ENCODE measurements at places on chromosomes 13 and 19.
A peak's percentile ranks its signal among the peaks of the same experiment; 100 is the strongest.

GRCh38 chr19:609004-609346, 19.3 kb downstream of the HCN2 start:
- DNase-seq: no peak

GRCh38 chr13:43473437-43473836, 313.3 kb downstream of the ENOX1 start:
- DNase-seq: no peak

DNA sequence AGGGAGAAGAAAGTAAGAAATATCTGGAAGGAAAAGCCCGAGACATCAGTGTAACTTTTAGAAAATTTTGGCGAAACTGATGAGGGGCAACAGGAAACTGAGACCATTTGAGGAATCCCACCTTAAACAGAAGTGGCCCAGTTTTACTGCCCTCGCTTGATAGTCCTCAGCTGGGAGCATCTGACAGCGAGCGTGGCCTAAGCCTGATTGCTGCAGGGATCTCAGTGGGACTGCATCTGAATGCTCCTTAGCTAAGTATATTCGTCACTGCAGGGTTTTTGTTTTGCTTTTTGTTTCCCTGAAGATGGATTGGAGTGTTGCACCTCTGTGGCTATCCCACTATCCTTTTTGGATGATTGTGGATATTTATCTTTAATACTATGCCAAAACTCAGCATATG, 262.7 kb upstream of the KLHL1 start:
- no peak for DNase-seq

DNA sequence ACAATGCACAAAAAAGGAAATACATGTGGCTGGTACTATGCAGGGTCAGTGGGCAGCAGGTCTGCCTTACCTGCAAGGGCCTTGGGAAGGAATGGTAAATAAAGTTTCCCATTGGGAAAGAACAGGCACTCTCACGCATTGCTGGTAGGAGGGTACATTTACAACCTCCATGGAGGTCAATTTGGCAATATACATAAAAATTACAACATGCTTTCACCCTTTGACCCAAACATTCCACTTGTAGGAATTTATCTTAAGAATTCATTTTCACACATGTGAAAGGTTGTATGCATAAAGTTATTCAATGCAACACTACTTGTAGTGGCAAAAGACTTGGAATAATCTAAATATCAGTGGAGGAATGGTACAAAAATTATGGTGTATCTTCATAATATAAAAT, 216.4 kb downstream of the DLEU7 start:
- DNase-seq: no peak

DNA sequence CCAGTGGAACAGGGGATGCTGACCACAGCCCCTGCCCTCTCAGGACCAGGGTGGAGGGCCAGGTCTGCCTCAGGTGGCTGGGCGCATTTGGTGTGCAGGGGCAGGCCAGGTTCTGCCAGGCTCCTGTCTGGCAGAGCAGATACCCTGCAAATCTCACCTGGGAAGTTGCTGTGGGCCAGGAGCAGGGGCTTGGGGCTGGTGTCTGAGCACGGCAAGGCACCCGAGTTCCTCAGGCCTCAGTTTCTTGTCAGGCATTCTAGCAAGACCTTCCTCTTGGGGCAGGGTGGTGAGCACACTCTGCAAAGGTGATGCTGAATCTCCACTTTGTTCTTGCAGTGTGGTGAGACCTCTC, 1.1 kb downstream of the CRTC1 start:
- DNase-seq: no peak

- peak; percentile 81 for DNase-seq
Observed at GRCh38 chr19:35959040-35959967, 23.1 kb downstream of the LRFN3 start.

- no peak for DNase-seq
Observed at GRCh38 chr13:100872761-100873160, 198.2 kb upstream of the TMTC4 start.

GRCh38 chr19:35318679-35319448, 10.1 kb upstream of the CD22 start:
- peak; percentile 26 for DNase-seq

DNA sequence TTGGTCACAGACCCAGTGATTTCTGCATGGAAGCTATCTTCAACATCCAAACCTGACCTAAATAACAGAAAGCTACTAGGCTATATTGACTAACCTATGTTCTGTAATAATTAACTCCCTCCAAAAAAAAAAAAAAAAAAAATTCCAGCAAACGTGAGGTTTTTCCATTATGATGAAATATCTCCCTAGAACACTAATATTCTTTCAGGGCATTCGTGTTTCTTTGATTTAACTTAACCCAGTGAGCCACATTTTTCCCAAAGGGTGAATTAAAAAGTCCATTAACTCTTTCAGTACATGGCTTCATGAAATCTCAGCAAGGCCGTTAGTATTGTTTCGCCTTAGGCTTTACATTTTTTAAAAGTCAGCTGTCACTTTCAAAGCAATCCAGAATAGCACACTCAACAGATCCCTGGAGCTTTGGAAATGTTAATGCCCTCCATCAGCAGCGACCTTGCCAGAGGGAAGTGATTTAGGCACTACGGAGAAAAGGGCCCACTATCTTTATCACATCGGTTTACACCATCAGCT, 175.8 kb downstream of the DCT start:
- DNase-seq: no peak

DNA sequence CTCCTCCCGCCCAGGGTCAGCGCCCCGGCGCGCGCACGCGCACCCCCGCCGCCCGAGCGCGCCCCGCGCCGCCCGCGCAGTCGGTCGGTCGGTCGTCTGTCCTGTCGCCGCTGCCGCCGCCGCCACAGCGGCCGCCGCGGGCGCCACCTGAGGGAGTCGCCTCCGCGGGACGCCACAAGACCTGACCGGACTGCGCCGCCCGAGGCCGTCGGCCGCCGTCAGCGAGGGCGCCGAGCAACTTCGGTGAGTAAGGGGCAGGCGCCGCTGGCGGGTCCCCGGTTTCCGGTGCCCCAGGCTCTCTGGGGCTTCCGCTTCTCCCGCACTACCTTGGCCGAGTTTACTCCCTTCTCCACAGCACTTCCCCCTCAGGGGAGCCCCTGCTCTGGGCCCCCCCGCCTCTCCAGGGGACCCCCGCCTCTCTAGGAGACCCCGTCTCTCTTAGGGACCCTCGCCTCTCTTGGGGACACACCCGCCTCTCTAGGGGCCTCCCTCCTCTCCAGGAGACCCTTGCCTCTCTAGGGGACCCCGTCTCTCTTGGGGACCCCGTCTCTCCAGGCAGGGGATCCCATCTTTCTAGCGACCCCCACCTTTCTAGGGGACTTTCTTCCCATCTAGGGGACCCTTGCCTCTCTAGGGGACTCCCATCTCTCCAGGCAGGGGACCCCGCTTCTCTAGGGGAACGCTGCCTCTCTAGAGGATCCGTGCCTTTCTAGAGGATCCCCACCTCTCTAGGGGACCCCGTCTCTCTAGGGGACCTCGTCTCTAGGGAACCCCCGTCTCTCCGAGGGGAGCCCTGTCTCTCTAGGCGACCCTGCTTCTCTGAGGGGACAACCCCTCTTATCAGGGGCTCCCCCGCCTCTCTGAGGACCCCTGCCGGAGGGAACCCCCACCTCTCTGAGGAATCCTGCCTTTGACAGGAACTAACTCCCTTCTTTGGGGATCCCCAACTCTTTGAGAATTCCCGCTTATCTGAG, 19.3 kb upstream of the GATAD2A start:
- DNase-seq: peak; percentile 74

DNA sequence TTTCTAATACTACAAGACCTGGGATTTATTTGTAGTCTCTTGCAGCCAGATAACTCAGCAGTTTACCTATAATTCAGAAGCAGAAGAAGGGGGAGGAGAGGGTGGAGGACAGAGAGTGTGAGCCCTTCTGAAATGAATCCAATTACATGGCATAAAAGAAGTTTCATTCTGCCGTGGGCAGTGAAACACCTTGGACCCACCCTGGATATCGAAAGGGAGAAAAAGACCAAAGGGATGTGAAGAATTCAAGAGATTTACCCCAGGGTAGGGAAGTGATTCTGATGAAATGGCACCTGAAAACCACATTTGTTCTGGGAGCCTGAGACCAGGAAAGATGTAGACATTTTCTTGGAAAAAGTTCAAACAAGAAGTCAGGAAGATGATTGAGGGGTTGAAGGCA, 140.9 kb downstream of the NDFIP2 start:
- no peak for DNase-seq

- no peak for DNase-seq
Observed at GRCh38 chr19:56269348-56269747, 3.2 kb upstream of the EDDM13 start.

DNA sequence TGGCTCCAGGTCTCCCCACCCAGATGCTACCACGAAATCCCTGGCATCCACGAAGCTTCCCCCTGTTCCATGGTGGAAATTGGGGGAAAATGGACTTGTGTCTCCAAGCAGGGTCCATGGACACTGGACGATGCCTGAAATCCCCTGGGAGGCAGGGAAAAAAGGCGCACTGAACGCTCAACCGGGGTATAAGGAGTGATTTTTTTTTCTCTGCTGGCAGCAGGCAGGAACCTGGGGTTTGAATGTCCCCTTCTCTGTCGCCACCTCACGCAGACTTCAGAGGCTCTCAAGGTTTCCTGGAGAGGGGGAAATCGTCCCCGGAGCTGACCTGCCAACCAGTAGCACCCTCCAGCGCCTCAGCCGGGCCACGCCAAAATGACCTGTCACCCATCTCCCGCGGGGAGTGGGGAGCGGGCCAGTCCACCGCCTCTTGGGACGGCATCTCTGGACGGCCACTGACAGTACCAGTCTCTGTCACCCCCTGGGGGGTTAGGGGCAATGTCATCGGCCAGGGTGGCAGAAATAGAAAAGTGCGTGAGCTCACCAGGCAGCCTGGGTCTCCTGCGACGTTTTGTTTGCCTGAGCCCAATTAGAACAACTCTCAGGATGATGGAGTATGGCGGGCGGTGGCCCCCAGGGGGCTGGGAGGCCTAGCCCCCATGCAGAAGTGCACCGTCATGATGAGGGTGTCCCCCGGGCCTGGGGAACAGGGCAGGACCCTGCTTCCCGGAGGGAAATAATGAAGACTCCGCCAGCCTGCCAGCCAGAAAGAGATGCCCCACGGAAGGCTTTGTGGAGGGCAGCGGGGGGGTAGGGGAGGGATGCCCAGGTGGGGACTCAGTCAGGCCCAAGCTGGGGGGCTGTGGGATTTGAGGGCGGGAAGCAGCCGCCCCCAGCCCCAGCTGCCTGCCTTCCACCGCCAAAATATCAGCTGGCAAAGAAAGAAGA, 2.6 kb downstream of the PTPRS start:
- DNase-seq: no peak

DNA sequence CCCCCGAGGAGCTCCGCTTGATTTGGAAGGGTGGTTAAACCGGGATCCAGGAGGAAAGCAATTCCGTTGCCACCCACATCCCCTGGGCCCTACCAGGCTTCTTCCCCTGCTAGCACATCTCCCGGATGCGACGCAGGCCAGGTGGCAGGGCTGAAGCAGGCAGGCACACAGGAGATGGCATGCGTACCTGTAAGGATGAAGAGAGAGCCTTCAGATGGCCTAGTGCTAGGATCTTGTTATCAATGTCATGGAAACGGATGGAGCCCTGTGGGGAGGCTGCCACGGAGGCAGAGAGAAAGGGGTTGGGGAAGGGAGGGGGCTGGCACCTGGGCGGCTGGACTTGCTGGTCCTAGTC, 8.5 kb upstream of the SOX1 start:
- DNase-seq: no peak

- peak; percentile 37 for DNase-seq
Observed at GRCh38 chr19:15288146-15288963, 44.0 kb downstream of the BRD4 start.

- no peak for DNase-seq
Observed at GRCh38 chr13:21759463-21759862, 88.6 kb downstream of the FGF9 start.

- DNase-seq: no peak
Observed at GRCh38 chr19:13100841-13101589, 1.6 kb downstream of the LYL1 start.

GRCh38 chr19:18503971-18504885, 17.6 kb downstream of the ELL start:
- DNase-seq: no peak

DNA sequence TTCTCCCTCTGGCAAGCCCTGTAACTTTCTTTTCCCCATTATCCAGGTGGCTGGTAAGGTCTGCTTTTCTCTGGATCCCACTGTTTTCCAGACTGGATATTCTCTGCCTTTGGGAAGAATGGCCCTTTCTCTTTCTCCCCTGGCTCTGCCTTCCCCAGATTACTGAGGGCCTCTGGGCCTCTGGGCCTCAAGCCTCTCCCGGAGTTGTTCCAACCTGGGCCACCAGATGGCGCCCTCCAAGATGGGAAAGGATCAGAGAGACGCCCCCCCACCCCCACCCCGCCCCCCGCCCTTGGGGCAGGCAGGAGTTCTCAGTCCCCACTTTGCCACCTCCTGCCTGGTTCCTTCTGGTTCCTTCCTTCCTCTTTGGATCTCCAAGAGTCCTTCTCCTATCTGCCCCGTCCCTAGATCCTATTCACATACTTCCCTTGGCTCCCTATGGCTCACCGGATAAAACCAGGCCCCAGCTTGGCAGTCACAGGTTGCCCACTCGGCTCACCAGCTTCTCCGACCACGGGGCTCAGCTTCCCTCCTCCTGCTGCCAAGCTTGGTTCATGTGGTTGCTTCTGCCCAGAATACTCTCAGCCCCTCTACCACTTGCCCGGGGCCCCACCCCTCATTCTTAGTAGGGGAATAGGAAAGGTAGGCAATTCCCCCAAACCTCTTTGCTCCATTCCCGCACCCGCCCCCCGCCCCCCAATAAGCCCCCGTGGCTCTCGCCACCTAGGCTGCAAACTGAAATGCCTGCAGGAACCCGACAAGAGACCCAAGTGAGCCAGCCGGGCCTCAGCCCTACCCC, 13.1 kb downstream of the EPS8L1 start:
- DNase-seq: peak; percentile 85

GRCh38 chr13:30884543-30884942, 21.5 kb upstream of the MEDAG start:
- DNase-seq: no peak

- DNase-seq: no peak
Observed at GRCh38 chr19:19775891-19776205, 42.9 kb upstream of the ZNF14 start.

- DNase-seq: peak; percentile 71
Observed at GRCh38 chr19:56105090-56105701, 15.9 kb downstream of the ZNF787 start.

GRCh38 chr13:39263033-39263432, 224.8 kb downstream of the NHLRC3 start:
- peak; percentile 49 for DNase-seq

DNA sequence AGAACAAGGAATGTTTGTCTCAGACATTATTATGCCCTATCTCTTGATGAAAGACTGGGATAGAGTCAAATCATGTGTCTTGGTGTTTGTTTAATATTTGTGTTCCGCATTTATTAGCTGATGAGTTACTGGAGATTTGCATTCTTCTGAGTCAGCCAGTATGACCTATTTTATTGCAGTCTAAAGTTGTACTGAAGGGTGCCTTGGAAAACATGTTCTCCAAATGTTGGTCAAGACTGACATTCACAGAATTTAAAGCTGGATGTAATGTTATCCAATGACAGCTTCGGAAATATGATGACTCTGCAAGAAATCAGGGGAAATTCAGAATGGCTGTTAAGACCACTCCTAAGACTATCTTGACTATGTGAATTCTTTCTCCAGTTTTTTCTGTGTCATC, 134.0 kb downstream of the KCNRG start:
- DNase-seq: no peak

- no peak for DNase-seq
Observed at GRCh38 chr13:27599845-27600553, 20.3 kb downstream of the LNX2 start.

- DNase-seq: no peak
Observed at GRCh38 chr13:39776439-39776838, 121.0 kb downstream of the COG6 start.

GRCh38 chr13:109869312-109870237, 83.2 kb upstream of the IRS2 start:
- DNase-seq: peak; percentile 52

Measured in activated naive CD4-positive, alpha-beta T cell treated with anti-CD3 and anti-CD28 coated beads, Interleukin-2, amount 10 ng/mL, durations not matched to agents 7 days and 5 days (primary cell).